ENCODE measurements at places on chromosomes 2 and 18. TPM values are rescaled to one million over a fixed set of nuclear protein-coding genes. Genes with fewer than 3 reads are reported as not detected.
A peak's percentile ranks its signal among the peaks of the same experiment; 100 is the strongest.

- DNase-seq: no peak
Measured at GRCh38 chr18:71371951-71372605, 1083.2 kb downstream of the SOCS6 start.

- no peak for DNase-seq
Measured at GRCh38 chr2:172571245-172571644, 15.4 kb downstream of the PDK1 start.

- DNase-seq: no peak
Measured at GRCh38 chr2:106106622-106107508, 87.2 kb downstream of the UXS1 start.

- no peak for DNase-seq
Measured at GRCh38 chr2:76759634-76760366, 762.4 kb downstream of the LRRTM4 start.

- DNase-seq: peak; percentile 67
Measured at GRCh38 chr2:165239230-165239629, at the start of gene SCN2A. TSS of gene SCN2A (plus strand) at chr2:165239414. CDS start at chr2:165295824, 56,410 bp downstream.

The ALPG gene
- 0.18 TPM for total RNA-seq

The FSIP2 gene
- 2.5 TPM for total RNA-seq

The INPP4A gene
- total RNA-seq: 23.4 TPM

The CRYBA2 gene
- 6.4 TPM for total RNA-seq

The SLC16A14 gene
- 12.4 TPM for total RNA-seq

All from PC-3 (cell line).